Tongue (tissue), 3 donors: ENCODE measurements at places on chromosomes 1 and 21. TPM values are rescaled to one million over a fixed set of nuclear protein-coding genes. Genes with fewer than 3 reads are reported as not detected.

LCE2A gene
- not detected for total RNA-seq

PSRC1 gene
- 5.4 TPM for total RNA-seq

FAM167B gene
- 0.31 TPM for total RNA-seq

LCE1D gene
- total RNA-seq, result not detected

S100A5 gene
- not detected for total RNA-seq

WNT3A gene
- total RNA-seq, result 1.6 TPM

TTC34 gene
- total RNA-seq, result 0.10 TPM

ZBTB8OS gene
- 18.2 TPM for total RNA-seq

PTGFRN gene
- 112 TPM for total RNA-seq

UBE2U gene
- not detected for total RNA-seq

MAP1LC3C gene
- 38.0 TPM for total RNA-seq

FCRL2 gene
- total RNA-seq, result 0.10 TPM

SH3BGR gene
- total RNA-seq, result 95.6 TPM

BARHL2 gene
- total RNA-seq, result not detected

PRKACB gene
- total RNA-seq, result 36.7 TPM

NR5A2 gene
- 8.3 TPM for total RNA-seq

DLGAP3 gene
- not detected for total RNA-seq

HMGCS2 gene
- 0.92 TPM for total RNA-seq

CASQ1 gene
- 831 TPM for total RNA-seq

KCNJ15 gene
- 2.1 TPM for total RNA-seq

TMEM125 gene
- 0.92 TPM for total RNA-seq

C1QTNF12 gene
- total RNA-seq, result 6.3 TPM

C1orf185 gene
- total RNA-seq, result not detected

ADORA1 gene
- 1.8 TPM for total RNA-seq

ZSWIM5 gene
- total RNA-seq, result 1.4 TPM

UBASH3A gene
- 0.41 TPM for total RNA-seq

CCDC185 gene
- not detected for total RNA-seq

UBE4B gene
- total RNA-seq, result 32.2 TPM

PTPN22 gene
- total RNA-seq, result 0.92 TPM

KIF2C gene
- total RNA-seq, result 12.5 TPM

CSF3R gene
- 13.3 TPM for total RNA-seq

GBP6 gene
- 34.4 TPM for total RNA-seq

LCE2C gene
- not detected for total RNA-seq
